ENCODE measurements at places on chromosomes 5 and 9.
A peak's percentile ranks its signal among the peaks of the same experiment; 100 is the strongest.

DNA sequence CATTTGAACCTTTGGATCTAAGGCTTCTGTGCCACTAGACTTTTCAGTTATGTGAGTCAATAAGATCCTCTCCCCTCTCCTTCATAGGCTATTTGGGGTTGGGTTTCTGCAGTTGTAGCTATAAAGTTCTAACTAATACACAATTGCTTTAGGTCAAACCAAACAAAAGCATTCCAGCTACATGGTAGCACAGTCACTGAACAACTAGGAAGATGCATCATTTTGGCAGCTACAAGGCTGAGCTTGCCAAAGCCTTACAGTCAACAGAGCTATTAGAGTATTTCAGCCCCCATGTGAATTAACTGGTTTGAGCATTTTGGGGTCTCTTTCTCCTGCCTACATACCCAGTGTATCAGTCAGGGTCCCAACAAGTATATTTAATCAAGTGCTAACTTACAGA is 234.6 kb downstream of the ZNF608 start:
- no peak for DNase-seq

GRCh38 chr9:123418052-123418430 is 62.0 kb downstream of the CRB2 start:
- no peak for DNase-seq

DNA sequence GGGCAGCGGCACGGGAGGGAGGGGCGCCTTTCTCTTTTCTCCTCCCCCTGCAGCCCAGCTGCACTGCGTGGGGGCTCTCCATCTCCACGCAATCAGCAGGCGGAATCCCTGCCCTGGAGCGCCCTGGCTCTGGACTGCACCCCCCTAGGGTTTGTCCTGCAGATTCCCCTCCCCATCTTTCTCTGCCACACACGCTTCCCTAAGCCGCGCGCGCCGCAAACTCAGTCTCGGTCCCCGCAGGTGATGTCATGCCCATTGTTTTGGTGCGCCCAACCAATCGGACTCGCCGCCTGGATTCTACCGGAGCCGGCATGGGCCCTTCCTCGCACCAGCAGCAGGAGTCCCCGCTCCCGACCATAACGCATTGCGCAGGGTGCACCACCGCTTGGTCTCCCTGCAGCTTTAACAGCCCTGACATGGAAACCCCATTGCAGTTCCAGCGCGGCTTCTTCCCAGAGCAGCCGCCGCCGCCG is at the start of gene KCNN2:
TSS of gene KCNN2 (plus strand) at position 347 of the 473 bp plus-strand sequence. CDS start at position 417, 70 bp downstream.
- DNase-seq: peak; percentile 23

DNA sequence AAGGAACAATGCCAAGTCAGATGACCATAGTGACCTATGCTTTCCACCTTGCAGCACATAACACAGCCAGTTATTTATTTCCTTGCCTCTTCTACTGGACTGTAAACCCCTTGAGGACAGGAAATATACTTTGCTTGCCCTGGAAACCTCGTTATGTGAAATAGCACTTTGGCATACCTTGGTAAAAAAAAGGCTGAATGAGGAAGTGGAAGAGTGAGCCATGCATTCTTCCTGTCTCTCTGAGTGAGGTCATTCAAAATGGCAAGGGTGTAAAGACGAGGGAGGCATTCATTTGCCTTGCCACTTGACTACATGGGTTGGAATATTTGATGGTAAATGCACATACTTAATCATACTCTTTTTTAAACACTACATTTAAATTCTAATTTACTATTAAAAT is 42.8 kb upstream of the SVEP1 start:
- DNase-seq: no peak

DNA sequence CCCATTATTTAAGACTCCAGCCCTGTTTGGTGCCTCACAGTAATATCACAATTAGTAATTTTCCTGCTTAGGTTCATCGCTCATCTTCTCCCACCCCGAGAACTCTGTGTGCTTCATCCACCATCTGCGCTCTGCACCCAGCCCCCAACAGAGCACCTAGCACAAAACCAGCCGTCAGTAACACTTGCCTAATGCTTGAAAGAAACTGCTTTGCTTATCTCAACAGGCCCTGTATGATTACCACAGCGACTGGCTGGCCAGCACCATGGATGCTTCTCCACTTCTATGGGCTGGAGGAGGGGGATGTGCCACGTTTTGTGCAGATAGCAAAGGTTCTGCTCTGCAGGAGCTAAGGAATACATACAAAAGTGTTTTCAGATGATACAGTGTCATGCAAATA is 166.8 kb downstream of the SPOCK1 start:
- no peak for DNase-seq

GRCh38 chr5:168422431-168422830 is 63.8 kb upstream of the RARS1 start:
- peak; percentile 30 for DNase-seq

DNA sequence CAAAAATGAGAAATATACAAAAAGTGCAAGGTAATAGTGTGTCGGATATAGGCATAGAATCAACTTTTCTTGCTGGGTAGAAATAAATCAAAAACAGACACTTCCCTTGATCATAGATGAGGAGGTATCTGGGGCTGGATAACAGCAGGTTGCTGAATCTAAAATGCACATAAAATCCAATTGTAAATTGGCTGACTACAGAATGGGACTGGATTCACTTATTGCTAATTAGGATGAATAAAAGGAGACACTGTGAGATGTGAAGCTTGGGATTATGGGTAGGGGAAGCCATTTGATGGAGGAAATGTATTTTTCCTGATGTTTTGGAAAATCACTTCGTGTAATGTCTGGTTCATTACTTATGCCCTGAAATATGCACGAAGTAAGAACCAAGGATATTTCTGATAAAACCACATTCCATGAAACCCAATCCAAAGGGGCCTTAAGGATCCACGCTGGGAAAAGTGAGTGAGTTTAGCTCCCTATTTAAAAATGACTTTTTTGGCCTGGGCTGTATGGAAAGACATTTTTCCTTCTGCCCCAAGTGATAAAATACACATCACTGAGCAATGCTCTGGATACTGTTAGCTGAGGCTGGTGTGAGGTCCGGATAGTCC is 136.1 kb downstream of the MARCHF11 start:
- DNase-seq: no peak

DNA sequence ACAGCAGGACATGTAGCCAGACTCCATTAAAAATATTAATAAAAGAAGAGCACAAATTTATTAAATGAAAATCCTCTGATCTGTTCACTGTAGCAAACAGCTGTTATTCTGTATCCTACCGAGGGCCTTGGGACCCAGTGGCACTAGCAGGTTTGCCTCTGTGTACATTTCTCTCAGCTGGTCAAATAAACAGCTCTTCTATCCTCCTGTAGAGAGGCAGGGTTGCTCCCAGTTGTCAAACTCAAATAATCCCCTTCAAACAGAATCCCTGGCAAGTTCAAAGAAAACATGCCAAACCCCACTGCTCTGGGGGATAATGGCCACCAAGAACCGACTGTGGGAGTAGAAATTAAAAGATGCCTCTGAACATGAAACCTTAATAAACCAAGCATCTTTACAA is 1262.0 kb upstream of the DMAC1 start:
- peak; percentile 30 for DNase-seq

- no peak for DNase-seq
Observed at GRCh38 chr9:84668196-84669012, 1.1 kb upstream of the NTRK2 start.

DNA sequence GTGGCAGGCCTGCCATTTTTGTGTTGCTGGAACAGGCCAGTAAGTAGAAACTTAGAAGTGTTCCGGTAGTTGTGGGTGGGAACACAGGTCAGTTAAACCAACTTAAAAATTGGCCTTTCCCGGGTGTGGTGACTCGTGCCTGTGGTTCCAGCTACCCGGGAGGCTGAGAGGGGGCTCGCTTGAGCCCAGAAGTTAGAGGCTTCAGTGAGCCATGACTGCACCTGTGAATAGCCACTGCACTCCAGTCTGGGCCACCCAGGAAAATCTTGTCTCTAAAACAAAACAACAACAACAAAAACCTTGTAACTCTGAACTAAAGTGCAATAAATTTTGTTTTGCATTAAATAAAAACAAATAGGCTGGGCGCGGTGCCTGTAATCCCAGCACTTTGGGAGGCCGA is 1.4 kb upstream of the NHP2 start:
- no peak for DNase-seq

DNA sequence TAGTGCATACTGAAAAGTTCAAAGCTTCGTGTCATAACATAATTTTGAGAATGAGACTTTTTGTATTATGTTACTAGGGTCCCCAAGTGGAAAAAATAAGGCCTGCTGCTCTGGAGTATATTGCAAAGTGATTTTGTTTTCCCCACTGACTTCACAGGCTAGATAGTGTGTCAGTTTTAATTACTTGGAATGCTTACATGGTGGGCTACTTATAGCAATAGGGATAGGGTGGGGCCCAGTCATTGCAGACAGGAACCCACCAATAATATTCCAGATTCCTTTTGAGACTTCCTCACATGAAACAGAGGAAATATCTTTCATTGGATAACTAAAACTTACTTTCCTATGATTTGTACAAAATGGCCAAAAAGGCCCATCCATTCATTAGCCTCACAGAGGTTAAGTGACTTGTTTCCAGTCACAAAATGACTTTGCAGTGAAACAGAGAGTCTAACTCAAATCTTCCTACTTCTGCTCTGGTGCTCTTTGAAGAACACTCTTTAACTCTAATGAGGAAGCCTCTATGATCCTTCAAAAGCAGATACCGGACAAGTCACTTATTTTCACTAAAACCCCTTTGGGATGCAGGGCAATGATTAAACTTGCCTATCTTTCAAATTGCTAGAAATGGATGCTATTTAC is 16.2 kb upstream of the MEF2C start:
- no peak for DNase-seq

DNA sequence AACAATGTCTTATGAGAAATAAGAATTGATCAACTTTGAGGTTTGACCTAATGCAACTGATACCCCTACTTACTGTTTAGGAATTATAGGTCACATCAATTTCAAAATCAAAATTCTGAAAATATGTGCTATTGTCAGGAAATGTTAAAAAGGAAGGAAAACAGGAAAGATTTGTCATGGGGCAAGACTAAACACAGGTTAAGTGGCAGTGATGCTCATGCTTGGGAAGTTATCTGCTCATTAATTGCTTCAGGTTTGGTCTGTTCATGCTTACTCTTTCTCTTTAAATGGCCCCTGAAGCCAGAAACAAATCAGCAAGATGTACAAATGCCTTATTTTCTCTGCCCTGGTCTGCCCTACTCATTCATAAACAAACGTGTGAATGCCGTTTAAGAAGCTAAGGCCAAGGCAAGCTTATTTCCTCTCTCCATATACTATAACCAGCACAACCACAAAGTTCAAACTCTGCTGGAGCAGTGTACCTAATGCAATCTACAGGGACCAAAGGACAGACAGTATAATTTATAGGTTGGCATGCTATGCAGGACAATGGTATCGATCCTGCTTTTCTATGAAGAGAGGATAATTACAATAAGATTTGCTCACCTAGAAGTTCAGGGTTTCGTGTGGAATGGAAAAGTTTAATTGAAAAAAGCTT is 177.2 kb downstream of the GNAQ start:
- DNase-seq: no peak

- DNase-seq: no peak
Observed at GRCh38 chr5:57850109-57850508, 367.5 kb upstream of the ACTBL2 start.
